ENCODE measurements at places on chromosomes 4 and X.

DNA sequence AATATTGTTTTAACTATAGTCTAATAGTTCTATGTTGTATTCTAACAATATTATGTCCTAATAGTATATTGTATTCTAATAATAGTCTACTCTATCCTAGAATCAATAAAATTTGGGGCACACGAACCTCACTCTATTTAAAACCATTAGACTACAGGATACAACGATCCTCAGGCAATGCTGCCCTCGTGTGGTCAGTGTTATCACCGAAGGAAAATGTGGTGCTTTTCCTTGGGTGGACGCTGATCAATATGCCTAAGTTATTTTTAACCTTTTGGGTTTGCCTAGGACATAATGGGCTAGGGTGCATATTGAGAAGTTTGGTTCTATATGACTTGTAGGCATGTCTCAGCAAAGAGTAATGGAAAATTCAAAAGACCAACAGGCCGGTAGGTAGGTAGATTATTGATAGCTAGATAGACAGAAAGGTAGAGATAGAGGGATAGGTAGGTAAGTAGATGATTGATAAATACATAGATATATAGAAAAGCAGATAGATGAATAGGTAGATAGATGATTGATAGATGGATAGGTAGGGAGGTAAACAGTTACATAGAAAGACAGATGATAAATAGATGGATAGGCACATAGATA is 75.1 kb downstream of the PRKX start:
- no peak for DNase-seq

DNA sequence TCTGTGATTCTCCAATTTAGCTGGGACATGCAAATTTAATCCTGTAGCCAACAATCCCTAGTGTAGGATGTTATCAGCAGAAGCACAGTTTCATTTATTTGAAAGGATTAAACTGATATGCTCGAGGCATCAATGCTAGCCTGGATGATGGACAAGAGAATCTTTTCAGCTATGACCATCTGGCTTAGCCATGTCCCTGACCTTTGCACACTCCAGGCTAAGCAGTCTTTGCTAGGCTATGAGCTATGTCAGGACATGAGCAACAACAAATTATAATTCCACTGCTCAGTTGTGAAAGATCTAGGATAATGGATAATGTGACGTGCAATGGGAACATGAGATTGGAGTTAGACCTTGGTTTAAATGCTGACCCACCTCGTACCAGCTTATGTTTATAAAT is 32.0 kb downstream of the NPY1R start:
- DNase-seq: no peak

- DNase-seq: no peak
Observed at GRCh38 chr4:13942977-13943376, 315.5 kb upstream of the BOD1L1 start.

GRCh38 chr4:145954924-145955339 is 16.3 kb upstream of the ZNF827 start:
- no peak for DNase-seq

GRCh38 chr4:7964890-7965662 is 25.4 kb upstream of the AFAP1 start:
- no peak for DNase-seq

DNA sequence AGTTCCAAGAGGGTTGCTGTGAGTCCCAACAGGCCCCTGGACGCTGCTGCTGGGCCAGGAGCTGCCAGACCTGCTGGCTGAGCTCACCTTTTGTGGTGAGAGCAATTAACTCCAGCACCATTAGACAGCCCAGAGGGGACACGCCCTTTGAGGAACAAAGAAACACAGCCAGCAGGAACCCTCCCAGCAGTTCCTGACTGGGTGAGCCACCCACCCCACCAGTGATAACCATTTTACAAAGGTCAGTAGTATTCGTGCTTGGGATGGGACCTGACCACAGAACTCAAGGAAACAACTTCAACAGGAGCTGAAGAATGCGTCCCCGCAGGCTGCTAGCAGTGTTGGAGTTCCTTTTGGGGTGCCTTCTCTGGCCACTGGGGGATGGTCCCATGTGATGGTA is 38.8 kb upstream of the AFAP1 start:
- no peak for DNase-seq

- no peak for DNase-seq
Observed at GRCh38 chrX:134162032-134162431, 75.0 kb upstream of the CCDC160 start.

DNA sequence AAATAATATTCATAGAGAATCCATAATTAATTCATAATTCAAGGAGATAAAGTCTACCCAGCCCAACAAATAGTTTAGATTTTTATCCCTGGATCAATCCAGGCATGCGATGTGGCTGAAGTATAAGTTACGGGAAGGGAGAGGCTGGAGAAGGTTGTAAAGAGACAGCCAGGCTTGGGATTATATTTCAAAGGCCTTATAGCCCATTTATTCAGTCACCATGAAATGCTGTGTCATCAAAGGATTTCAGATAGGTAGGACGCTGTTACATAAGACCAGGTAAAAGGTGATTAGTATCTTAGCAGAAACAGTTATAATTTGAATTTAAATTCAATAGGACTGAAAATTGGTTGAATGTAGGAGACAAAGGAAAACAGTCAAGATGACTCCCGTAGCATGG is 73.0 kb upstream of the NFKB1 start:
- no peak for DNase-seq

- DNase-seq: no peak
Observed at GRCh38 chr4:10123227-10124101, 6.9 kb upstream of the WDR1 start.

- DNase-seq: no peak
Observed at GRCh38 chrX:45322820-45323219, 122.1 kb upstream of the DIPK2B start.

GRCh38 chr4:128387600-128388351 is 100.2 kb upstream of the PGRMC2 start:
- DNase-seq: no peak

DNA sequence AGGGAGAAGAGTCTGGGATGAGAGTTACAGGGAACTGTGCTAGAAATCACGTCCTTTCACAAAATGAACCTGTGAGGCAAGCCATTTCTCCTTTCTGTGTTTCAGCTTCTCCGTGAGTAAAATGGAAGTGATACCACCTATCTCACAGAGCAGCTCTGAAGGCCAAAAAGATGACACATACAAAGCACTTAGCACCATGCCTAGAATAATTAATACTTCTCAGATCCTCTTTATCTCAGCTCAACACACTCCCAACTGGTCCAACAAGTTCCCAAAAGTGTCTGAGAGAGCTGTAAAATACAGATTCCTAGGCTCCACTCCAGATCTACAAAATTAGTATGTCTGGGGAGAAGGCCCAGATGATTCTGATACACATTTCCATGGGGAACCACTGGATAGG is 38.3 kb downstream of the LHFPL1 start:
- DNase-seq: no peak

DNA sequence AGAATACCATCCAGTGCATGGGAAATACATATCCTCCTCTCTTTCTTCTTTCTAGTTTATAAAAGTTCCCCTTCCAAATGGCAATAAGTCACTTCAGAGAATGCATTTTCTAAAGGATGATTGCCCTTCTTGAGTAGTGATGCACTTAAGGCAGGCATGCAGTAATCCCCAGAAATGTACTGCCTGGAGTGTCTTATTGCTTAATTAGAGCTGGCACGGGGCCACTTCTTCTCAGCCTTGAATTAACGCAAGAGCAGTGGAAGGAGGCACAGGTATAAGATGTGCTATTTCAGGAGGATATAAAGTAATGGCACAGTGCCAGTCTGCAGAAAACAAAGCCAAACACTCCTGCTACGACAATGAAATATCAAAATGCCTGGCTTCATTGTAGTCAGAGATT is 371.4 kb upstream of the FAM241A start:
- DNase-seq: no peak

GRCh38 chrX:154728431-154729190 is 22.3 kb downstream of the GAB3 start:
- no peak for DNase-seq

DNA sequence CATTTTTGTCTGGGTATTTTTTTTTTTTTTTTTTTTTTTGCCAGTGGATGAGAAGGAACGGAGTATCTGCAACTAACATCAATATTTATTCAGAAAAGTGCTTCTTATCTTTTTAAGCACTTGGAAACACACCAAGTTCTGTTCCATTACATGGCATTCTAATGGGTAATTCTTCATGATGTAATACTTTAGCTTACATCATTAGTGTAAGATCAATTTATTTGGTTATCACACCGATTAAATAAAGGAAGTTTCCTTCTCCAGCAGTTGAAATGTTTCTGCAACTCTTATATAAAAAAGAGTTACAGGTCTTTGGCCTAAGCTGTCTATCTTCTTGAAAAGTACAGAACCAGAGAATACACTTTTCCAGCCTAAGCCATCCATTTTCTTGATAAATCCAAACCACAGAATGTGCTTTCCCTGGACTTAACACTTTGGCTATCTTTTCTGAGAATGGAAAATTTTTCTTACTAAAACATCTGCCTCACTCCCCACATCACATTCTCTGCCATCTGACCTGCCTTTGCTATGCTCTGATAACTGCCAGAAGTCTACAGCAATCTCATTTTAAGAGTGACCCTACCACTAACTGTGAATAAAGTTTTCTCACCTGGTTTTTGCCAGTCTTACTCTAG is 191.9 kb upstream of the MAB21L2 start:
- no peak for DNase-seq

DNA sequence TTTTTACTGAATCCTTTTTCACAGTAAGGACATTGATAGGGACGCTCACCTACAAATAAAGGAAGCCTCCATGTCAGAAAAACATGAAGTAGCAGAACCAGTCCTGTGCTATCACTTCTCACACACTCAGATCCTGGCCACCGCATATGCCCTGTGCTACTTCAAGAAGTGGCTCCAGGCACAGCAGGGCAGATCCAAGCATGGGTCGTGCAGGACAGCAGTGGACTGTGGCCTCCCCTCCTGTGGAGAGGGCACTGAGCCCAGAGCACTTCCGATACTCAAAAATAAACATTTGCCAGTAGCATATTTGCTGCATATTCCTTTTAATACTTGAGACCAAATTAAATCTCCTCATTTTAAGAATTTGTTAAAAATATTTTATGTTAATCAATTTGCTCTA is 167.9 kb downstream of the PRDM5 start:
- DNase-seq: no peak

DNA sequence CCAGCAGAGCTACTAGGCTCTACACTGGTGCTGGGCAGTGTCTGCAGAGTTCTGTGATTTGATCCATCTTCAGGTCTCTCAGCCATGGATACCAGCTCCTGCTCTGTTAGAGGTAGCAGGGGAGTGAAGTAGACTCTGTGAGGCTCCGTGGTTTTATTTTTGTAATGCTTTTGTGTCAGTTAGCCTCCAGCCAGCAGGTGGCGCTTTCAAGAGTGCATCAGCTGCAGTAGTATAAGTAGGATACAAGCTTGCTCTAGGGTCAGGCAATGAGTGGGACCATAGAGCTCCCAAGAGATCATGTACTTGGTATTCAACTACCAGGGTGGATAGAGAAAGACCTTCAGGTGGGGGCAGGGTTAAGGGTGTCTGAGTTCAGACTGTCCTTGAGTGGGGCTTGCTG is 362.5 kb upstream of the TRAM1L1 start:
- DNase-seq: peak; percentile 12

- no peak for DNase-seq
Observed at GRCh38 chr4:16443504-16444088, 217.3 kb upstream of the TAPT1 start.

- DNase-seq: no peak
Observed at GRCh38 chr4:3226467-3226866, 22.5 kb upstream of the MSANTD1 start.

GRCh38 chrX:47047989-47048388 is 30.3 kb upstream of the RGN start:
- no peak for DNase-seq

- no peak for DNase-seq
Observed at GRCh38 chr4:14221176-14221575, 593.7 kb upstream of the BOD1L1 start.

DNA sequence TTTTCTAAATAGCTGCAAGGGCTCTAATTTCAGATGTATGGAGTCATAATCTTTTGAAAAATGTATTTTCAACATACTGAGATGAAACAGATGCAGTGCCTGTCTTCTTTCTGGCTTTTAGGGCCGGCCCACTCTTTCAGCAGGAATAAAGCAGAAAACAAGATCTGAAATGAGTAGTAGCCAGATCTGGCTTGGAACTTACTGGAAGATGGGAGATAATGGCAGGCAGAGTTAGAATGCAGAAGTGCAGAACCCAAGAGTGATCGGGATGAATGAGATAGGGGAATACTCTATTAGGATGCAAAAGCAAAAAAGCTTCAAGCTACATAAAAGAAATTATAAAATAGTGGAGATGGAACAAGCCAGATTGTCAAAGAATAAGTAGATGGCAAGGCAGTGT is 1.4 kb upstream of the FAM120C start:
- DNase-seq: no peak

GRCh38 chr4:43369036-43369594 is 476.6 kb downstream of the GRXCR1 start:
- DNase-seq: no peak

DNA sequence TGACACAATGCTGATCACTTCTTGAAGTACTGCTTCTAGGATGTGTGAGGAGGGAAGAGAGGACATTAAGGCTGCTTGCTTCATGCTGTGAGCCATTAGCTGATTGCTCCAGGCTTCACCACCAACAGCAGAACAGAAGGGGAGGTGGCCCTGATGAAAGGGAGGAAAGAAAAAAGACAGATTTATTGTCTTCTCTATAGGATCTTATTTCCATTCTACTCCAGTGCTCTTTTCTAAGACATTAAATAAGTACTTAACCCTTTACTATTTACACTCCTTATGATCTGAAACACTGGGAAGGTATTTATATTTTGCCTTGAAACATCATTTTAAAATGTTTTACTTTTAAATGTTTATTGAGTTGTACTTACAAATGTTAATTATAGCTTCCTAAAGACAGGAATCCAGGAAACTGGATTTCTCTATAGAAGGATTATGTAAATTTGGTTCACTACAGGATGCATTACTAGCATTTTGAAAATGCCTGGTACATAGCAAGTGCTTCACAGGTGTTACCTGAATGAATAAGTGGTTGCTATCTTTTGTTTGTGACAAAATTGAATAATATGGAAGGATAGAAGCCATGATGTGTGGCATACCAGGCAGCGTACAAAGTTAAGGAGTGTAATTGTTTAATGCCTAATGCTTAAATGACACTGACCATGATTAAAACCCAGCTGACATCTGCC is 680.9 kb upstream of the ATOH1 start:
- no peak for DNase-seq

GRCh38 chr4:6575503-6576240 is 683 bp downstream of the MAN2B2 start:
- no peak for DNase-seq

GRCh38 chrX:37809970-37810369 is 30.1 kb downstream of the CYBB start:
- DNase-seq: no peak

- no peak for DNase-seq
Observed at GRCh38 chr4:125520258-125520990, 205.7 kb downstream of the FAT4 start.

- no peak for DNase-seq
Observed at GRCh38 chr4:64516176-64516575, 106.9 kb upstream of the TECRL start.

GRCh38 chrX:152137771-152138387 is 498 bp downstream of the MAGEA10 start:
- DNase-seq: no peak

GRCh38 chr4:117793845-117794480 is 240.3 kb upstream of the NDST3 start:
- no peak for DNase-seq

GRCh38 chrX:68454476-68455150 is 21.3 kb upstream of the OPHN1 start:
- no peak for DNase-seq

All from stimulated activated CD8-positive, alpha-beta memory T cell treated with anti-CD3 and anti-CD28 coated beads, Interleukin-2, amount 100 ng/mL, for 48 hours (primary cell).